ENCODE measurements at places on chromosomes 5 and 9.

GRCh38 chr9:92736563-92737215, 27.9 kb downstream of the BICD2 start:
- DNase-seq, result no peak

- DNase-seq, result no peak
These were observed 22.9 kb downstream of the OLFM1 start for GRCh38 chr9:135110416-135110815.

- no peak for DNase-seq
These were observed 63.4 kb upstream of the ADAMTS2 start for GRCh38 chr5:179408611-179409010.

DNA sequence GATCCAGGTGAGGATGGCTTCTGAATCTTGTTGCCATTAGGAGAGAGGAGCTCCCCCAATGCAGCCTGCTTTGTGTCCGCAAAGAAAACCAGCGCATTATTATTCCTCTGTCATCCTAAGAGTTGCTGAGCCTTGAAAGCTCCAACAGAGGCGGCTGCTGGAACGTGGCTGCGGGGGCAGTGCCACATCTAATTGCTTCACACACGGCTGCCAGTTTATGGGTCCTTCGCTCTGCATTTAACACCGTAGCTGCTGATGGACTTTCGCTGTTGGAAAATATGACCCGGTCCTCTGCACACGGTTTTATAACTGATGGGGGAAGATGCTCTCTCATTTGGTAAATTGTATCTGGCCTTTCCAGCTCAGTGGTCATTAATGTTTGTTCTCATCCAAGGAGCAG, 38.0 kb downstream of the ZNF622 start:
- DNase-seq, result no peak

- DNase-seq, result no peak
These were observed 500.0 kb downstream of the SPATA31D1 start for GRCh38 chr9:82488313-82489200.

DNA sequence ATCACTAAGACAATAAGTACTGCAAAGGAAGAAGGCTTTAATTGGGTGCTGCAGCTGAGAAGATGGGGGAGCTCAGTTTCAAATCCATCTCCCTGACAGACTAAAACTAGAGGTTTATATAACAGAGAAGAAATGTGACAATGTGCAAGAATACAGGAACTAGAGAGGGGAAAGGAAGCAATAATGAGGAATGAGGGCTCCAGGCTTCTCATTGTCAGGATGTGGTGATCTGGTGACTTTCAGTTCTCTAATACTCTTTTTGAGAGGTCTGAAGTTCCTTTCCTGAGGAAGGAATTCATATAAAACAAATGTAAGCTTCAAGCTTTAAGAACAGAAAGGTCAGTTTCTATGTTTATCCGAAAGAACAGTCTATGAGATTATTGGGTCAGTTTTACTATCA, 42.5 kb upstream of the SPATA31E1 start:
- no peak for DNase-seq

DNA sequence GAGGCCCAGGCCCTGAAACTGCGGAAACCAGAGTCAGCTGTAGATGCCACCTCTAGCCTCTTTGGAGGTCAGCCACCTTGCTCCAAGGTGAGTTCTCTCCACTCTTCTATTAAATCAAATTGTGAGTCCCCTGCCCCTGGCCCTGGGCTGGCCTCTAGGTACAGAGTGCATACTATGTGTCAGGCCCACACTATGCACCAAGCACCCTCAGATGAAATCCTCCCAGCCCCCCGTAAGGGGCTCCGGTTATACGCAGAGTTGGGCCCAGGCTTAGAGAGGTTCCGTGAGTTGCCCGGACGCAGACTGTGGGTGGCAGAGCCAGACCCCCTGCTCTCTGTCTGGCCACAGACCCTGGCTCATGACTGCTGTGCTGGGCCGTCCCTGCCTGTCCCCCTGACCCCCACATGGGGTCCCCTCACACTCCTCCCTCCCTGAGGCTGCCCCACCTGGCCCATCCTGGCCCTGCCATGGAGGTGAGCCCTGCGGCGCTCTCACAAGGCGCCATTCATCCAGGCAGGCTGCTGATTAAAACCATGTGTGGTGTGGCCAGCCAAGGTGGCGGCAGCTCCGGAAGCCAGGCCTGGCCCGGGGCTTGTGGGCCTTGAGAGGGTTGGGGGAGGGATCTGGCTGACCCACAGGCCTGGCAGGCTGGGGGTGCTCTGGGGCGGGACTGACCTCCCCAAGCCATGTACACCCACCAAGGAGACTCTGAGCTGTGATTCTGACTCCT, 65.5 kb upstream of the SYNPO start:
- no peak for DNase-seq

DNA sequence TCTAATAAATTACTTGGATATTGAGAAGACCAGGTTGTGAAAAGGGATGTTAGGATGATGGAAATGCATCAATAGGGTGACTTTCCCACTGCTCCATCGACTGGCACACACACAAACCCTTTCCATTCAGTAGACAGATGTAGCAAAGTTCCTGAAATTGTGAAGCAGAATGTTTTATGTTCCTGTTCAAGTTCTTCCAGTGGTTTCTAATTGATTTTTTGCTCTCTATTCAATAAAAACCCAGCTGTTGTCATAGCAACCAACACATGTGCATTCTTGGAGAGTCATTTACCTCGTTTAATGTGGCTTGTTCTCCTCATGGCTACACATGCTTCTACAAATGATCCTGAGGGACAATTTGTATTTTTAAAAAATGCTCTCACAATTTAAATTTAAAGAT, 244.6 kb downstream of the RAB3C start:
- DNase-seq, result no peak

GRCh38 chr5:15799014-15799413, 299.0 kb downstream of the FBXL7 start:
- DNase-seq, result no peak

DNA sequence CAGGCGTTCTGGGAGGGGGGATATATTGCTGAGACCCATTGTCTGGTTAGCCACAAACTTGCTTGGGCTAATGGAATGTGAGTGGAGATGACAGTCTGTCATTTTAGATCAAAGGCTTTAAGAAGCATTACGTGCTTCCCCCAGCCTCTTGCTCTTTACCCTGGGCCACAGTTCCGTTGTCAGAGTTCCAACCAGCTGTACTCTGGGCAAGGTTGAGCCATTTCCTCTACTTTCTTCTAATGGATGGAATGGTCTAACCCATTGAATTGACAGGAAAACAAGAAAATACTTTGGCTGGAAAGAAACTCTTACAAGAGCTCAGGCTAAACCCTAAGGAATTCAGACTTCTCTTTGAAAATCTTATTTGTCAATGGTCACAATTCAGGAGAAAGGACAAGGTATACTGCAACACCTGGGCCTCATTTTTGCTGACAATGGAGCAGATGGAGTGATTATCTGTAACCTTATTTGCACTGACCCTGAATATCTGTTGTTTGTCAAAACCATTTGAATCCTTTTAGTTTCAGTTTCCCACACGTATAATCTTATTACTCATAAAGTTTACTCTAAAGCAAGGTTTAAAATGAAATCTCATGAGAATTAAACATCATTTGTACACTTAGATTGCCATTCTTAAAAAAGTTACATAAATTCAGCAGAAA, 231.4 kb downstream of the PDE4D start:
- DNase-seq, result no peak

- DNase-seq, result no peak
These were observed 31.8 kb downstream of the RUSC2 start for GRCh38 chr9:35521708-35522107.

DNA sequence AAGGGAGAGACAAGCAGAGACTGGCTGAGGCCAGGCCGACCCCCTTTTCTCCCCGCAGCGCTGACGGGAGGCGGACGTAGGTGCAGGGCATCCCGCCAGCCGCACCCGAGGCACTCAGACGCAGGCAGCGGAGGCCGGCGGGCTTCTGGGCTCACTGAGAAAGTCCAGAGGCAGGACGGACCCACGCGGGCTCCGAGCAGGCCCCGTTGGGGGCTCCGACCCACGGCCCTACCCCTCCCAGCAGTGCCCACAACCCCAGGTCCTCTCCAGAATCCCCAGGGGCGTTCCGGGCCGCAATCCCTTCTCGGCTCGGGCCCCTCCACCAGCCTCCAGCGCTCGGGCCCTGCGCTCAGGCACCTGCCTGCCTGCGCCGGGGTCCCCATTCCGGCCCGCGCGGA, 543 bp downstream of the MTMR12 start:
- no peak for DNase-seq

DNA sequence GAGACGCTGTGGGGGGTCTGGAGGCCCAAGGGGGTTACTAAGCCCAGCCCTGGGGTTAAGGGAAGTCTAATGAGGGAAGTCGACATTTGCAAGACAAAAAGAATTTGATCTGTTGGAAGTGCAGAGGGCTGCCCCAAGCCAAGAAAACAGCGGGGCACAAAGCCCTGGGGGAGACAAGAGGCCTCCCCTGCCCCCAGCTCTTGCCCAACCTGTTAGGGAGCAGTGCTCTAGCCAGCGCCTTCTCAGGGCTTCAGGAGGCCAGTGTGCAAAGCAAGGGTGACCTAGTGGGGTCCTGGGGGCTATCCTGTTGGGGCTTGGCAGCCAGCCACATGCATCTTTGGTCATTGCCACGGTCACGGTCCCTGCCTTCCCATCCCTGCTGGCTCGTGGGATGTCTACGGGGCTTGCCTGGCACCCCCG, 25.2 kb downstream of the GFI1B start:
- DNase-seq, result no peak

DNA sequence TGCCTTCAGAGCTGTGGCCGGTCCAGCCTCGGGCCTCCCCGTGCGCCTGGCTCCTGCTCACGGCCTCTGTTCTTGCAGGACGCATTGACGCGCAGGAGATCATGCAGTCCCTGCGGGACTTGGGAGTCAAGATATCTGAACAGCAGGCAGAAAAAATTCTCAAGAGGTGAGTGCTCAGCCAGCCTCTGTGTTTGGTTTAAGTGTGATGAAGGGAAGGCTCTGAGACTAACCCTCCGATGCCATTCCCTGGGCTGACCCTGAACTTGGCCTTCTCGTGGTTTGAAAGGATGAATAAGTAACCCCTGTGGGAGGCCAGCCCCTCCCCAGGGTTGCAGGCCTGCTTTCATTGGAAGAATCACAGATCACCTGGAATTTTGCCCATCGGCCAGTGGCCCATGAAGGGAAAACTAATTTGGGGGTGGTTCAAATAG, 26.3 kb downstream of the PTGES2 start:
- no peak for DNase-seq

GRCh38 chr9:99377790-99378775, 156.0 kb downstream of the SEC61B start:
- DNase-seq, result no peak

GRCh38 chr5:22070186-22070728, 782.9 kb downstream of the CDH12 start:
- no peak for DNase-seq

DNA sequence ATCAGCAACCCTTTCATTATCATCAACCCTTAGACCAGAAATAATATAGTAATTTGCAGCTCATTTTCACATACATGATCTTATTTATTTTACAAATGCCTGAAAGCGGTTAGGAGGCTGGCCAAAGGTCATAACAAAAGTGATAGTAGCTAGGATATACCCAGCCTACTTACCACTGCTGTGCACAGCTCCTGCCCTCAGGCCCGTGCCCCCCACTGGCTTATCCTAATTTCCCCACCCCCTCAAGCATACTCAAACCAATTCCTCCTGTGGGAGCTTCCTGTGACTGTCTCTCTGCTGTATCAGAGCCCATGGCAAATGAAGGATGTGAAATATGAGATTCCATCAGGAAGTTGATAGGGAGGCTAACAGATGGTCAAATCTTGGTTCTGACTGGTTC, 14.8 kb downstream of the FAM219A start:
- no peak for DNase-seq

DNA sequence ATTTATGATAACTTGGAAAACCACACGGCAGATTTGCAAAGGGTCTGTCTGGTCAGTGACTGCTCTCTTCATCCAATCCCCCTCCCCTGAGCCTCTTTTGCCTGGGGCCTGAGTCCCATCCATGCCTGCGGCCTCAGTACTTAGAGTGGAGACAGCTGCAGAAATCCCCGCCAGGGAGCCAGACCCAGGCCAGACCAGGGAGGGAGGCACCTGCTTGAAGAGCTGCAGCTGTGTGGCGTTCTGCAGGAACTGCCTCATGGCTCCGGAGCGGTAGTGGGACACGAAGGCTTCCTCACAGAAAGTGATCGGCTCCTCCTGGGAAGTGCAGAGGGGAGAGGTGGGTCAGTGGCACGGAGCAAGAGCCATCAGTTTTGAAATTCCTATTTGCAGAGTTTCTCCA, 101.6 kb downstream of the CRB2 start:
- no peak for DNase-seq

- DNase-seq, result no peak
These were observed 33.5 kb upstream of the EBF1 start for GRCh38 chr5:159133041-159133741.

DNA sequence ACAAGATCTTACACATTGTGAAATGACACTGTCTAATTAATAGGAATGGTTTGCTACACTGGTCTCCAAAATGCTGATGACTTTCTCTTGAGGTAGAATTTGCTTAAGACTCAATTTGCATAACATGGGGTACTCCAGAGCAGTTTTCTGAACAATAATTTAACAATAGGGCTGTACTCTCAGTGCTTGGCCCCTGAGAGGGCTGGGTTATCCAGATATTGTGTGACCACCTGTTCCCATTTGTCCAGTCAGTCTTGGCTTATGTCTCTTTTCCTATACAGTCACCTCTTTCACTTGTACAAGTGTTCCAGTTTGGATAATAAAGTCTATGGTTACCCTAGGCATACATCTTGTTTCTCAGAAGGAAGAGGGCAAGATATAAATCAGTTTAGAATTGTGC, 17.9 kb downstream of the ZSWIM6 start:
- DNase-seq, result no peak

DNA sequence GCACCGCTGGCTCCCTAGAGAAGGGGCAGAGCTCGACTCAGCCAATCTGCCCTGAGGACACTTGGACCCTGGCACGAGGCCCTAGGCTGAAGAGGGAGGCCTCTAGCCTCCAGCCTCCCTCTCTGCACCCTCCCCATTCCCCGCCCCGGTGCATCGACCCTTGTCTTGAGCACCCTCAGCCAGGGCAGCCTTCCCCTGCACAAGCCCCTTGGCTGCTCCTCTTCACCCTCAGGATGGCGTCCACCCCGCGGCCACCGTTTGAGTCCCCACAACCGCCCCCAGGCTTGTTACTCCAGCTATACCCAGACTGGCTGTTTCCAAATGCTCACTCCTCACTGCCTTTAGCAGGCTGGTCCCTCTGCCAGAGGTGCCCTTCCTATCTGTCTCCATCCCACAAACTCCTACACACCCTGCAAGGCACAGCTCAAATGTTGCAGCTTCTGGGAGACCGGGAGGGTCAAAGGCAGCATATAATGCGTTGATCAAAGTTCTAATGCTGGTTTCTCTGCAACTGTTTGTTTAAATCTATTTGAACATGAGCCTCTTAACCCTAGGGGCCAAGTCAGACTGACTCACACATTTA, 6.5 kb upstream of the FAM163B start:
- DNase-seq, result no peak

- no peak for DNase-seq
These were observed 784 bp downstream of the NLN start for GRCh38 chr5:65722575-65723403.

GRCh38 chr5:151709109-151709735, 22.5 kb upstream of the SPARC start:
- DNase-seq, result no peak
